Activated CD8-positive, alpha-beta T cell treated with anti-CD3 and anti-CD28 coated beads for 36 hours (primary cell): ENCODE measurements at places on chromosomes 12 and 14. TPM values are rescaled to one million over a fixed set of nuclear protein-coding genes. Genes with fewer than 3 reads are reported as not detected.

DNA sequence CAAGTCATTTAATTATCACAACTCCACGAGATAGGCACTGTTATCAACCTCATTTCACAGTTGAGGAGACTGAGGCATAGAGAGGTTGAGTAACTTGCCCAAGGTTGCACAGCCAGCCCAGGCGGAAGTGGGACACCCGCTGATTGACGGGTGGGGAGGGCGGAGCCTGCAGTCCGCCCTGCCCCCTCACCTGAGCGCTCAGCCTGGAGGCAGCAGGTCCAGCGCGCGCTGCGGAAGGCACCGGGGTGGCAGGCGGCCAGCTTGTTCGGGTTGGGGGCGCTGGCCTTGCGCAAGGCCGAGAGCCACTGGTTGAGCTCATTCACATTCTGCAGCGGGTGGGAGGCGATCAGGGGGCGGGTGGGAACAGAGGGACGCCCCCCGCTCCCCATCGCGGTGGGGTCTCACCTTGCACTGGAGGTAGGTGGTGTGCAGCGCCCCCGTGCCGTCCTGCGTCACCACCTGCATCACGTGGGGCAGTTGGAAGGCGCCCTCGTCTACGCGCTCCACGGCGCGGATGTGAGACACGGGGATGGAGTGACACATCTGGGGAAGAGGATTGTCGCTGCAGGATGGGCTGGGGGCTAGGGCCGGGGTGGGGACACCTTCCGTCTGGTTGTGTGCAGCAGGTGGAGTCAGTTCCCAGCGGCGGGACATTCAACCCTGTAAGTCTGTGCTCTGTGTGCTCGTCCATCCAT, 31.7 kb downstream of the RASAL1 start:
- no peaks in the 10 kb centered on the region for H3K36me3 ChIP-seq
- peak; percentile 81 for DNase-seq
- no peak overlapping the region for H3K27ac ChIP-seq
- H3K4me1 ChIP-seq, result peaks cover 10% of the 10 kb centered on the region
- no peaks in the 10 kb centered on the region for H3K27me3 ChIP-seq
- H3K4me3 ChIP-seq, result peak overlapping the region; percentile 57

PPP1R1A gene
- total RNA-seq, result not detected

GPD1 gene
- 0.16 TPM for total RNA-seq

CHURC1 gene
- 57.4 TPM for total RNA-seq

- peak within 1 kb of the TSS; percentile 78 for H3K27ac ChIP-seq
- peak; percentile 28 for DNase-seq
Observed at GRCh38 chr14:59465316-59466135, at the start of gene GPR135. Gene GPR135, minus strand, starts transcription at chr14:59465380. Its CDS starts 154 bp downstream, at chr14:59465226.

GRCh38 chr14:97120611-97121031, 323.4 kb downstream of the VRK1 start:
- H3K4me3 ChIP-seq, result peak overlapping the region; percentile 28
- H3K4me1 ChIP-seq, result peaks cover 30% of the 10 kb centered on the region
- no peaks in the 10 kb centered on the region for H3K27me3 ChIP-seq
- H3K36me3 ChIP-seq, result no peaks in the 10 kb centered on the region
- DNase-seq, result peak; percentile 82
- peak overlapping the region; percentile 91 for H3K27ac ChIP-seq

DNA sequence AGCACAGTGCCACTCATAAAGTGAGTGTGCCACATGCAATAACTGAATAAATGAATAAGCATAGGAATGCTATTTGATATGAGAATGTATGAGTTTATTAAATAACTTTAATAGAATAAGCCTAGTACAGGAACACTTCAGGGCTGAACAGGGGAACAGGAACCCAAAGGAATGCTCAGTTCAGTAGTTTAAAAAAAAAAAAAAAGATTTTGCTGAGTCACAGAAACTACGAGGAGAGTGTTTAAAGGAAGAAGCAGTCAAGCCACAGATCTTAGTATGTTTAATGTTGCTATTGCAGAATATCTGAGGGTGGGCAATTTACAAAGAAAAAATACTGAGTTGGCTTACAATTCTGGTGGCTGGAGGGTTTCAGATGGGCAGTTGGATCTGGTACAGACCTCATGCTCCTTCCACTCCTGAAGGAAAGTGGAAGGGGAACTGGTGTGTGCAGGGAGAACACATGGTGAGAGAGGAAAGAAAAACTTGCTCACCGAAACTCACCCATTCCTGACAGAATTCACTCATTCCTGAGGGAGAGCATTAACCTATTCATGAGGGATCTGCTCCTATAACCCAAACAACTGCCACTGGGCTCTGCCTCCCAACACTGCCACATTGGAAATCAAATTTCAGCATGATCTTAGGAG, 880.3 kb upstream of the MGAT4C start:
- no peak overlapping the region for H3K27ac ChIP-seq
- H3K36me3 ChIP-seq, result no peaks in the 10 kb centered on the region
- no peak overlapping the region for H3K4me3 ChIP-seq
- no peaks in the 10 kb centered on the region for H3K4me1 ChIP-seq

MIP gene
- total RNA-seq, result not detected

GRCh38 chr12:75526655-75527511, 15.5 kb upstream of the KRR1 start:
- no peak overlapping the region for H3K4me3 ChIP-seq
- H3K36me3 ChIP-seq, result no peaks in the 10 kb centered on the region
- no peak overlapping the region for H3K27ac ChIP-seq
- peaks cover 8% of the 10 kb centered on the region for H3K4me1 ChIP-seq
- peaks cover 28% of the 10 kb centered on the region for H3K27me3 ChIP-seq
- peak; percentile 39 for DNase-seq

TAS2R7 gene
- not detected for total RNA-seq

TSPAN8 gene
- total RNA-seq, result not detected

DNA sequence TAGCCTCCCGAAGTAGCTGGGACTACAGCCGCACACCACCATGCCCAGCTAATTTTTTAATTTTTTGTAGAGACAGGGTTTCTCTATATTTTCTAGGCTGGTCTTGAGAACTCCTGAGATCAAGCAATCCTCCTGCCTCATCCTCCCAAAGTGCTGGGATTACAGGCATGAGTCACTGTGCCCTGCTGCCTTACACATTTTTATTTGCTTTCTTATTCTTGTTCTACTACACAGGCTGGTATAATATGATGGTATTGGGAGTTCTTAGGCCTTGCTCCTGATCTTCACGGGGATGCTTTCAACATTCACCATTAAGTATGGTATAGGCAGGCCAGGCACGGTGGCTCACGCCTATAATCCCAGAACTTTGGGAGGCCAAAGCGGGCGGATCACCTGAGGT, 21.2 kb downstream of the DGLUCY start:
- H3K36me3 ChIP-seq, result peaks cover 39% of the 10 kb centered on the region
- no peak overlapping the region for H3K4me3 ChIP-seq
- no peak for DNase-seq
- no peak overlapping the region for H3K27ac ChIP-seq
- H3K4me1 ChIP-seq, result peaks cover 20% of the 10 kb centered on the region
- H3K27me3 ChIP-seq, result no peaks in the 10 kb centered on the region

DNA sequence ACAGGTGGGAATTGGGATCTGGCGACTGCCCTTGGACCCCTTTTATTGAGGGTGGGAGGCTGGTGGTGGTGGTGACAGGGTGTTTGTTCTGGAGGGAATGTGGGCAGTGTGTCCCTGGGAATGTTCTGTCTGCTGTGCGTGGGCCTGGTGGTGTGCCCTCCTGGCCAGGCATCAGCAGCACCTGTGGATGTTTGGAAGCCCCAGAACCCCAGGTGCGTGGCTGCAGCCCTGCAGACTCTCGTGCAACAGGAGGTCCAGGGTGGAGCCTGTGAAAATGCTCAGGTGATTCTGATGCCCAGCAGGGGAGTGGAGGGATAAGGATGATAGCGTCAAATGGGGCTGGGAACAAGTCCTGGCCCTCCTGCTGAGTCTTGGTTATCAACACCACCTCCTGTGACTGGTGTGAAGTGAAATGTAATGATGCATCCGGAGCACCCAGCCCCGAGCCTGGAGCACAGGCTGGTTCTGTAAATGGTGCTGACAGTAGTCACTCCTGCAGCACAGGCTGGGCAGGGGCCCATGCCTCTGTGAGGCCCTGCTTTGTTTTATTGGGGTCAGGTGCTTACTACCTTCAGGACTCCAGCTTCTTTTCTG, 176.6 kb downstream of the TSPAN9 start:
- peaks cover 5% of the 10 kb centered on the region for H3K4me1 ChIP-seq
- no peak for DNase-seq
- H3K27me3 ChIP-seq, result peaks cover 4% of the 10 kb centered on the region
- H3K4me3 ChIP-seq, result no peak overlapping the region

GRCh38 chr12:27013611-27014084, 536 bp downstream of the TM7SF3 start:
- H3K36me3 ChIP-seq, result peaks cover 14% of the 10 kb centered on the region
- H3K27ac ChIP-seq, result peak overlapping the region; percentile 84
- peak overlapping the region; percentile 91 for H3K4me3 ChIP-seq
- no peaks in the 10 kb centered on the region for H3K27me3 ChIP-seq

DNA sequence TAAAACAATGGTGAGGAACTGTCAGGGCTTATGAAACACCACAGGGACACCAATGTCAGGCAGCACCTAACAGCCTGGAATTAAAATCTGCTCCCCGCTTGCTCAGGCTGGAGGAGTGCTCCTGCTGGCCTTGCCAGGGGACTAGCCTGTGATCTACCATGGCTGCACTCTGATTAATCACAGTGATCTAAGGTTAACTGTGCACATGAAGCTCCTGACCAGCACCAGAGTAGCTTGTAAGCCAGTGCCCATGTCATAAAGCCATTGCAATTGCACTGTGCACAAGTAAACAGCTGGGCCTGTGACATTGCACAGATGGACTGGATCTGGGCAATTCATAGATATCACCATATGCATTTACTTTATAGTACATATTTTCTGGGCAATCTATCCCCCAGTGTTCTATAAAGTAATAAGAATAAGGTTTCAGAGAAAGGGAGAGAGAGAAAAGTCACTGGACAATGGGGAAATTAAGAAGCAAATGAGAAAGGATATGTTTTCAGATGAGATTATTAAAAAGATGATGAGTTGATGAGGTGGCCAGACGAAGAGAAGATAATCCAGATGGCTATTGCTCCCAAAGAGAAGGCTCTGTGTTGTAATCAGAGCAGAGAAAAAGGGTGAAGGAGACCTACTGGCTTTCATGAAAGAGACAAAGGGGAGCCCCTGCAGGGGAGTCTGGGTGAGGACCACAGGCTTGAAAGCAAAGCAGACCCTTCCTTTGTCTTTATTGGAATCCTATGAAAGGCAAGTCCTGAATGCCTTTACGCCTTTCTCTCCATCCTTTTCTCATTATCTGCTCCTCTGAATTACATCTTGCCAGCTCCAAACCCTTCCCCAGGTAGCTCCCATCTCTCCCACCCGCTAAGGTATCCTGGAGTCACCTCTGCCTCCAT, 145.8 kb downstream of the SLC38A6 start:
- H3K27me3 ChIP-seq, result peaks cover 9% of the 10 kb centered on the region
- no peak overlapping the region for H3K4me3 ChIP-seq
- H3K27ac ChIP-seq, result no peak overlapping the region
- no peaks in the 10 kb centered on the region for H3K4me1 ChIP-seq
- no peak for DNase-seq

DNA sequence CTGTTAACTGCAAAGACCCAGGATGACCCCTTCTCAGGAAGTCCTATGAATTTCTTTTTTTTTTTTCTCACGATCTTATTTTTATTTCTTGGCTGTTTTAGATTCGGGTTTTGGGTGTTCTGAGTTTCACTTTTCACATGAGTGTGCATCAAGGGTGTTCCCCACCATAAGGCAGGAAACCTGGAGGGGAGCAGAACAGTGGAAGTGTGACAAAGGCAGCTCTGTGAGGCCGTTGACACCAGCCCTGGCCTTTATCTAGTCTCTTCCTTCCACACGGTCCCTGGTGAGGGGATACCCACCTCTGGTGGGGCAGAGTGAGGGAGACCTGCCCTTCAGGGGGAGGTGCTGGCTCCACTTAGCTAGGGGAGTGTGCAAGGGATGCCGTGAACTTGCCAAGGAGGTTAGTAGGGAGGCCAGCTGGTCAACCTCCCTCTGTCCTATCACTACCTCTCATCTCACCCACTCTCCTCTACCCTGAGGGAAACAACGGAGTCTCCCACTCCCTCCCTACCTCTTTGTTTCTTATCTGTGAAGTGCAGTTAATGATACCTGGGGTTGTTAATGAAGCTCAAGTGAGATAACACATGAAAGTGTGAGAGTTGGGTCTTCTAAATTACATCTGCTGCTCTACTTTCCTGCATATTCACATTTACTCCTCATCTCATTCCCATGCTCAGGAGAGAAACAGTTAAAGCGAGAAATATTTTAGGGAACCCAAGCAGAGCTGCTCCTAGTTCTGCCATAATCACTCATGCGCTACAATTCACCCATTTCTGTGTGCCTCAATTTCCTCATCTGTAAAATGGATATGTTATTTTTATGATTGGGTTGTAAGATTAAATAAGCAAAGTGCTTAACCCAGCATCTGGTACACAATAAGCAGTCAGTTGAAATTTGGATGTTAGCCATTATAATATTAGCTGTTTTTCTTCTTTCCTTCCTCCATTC, 4.4 kb upstream of the GALNT6 start:
- peaks cover 43% of the 10 kb centered on the region for H3K4me1 ChIP-seq
- no peaks in the 10 kb centered on the region for H3K27me3 ChIP-seq
- H3K36me3 ChIP-seq, result peaks cover 2% of the 10 kb centered on the region
- peak overlapping the region; percentile 89 for H3K27ac ChIP-seq

DNA sequence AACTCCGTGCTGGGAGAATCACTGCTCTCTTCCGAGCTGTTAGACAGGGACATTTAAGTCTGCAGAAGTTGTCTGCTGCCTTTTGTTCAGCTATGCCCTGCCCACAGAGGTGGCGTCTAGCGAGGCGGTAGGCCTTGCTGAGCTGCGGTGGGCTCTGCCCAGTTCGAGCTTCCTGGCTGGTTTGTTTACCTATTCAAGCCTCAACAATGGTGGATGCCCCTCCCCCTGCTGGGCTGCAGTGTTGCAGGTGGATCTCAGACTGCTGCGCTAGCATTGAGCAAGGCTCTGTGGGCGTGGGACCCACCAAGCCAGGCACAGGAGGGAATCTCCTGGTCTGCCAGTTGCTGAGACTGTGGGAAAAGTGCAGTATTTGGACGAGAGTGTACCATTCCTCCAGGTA, 43.7 kb downstream of the GPR137C start:
- no peak for DNase-seq
- no peak overlapping the region for H3K27ac ChIP-seq
- no peaks in the 10 kb centered on the region for H3K36me3 ChIP-seq
- no peak overlapping the region for H3K4me3 ChIP-seq

SPIC gene
- total RNA-seq, result not detected

PIK3C2G gene
- total RNA-seq, result not detected

GRCh38 chr12:92068459-92068858, 77.2 kb downstream of the BTG1 start:
- H3K4me1 ChIP-seq, result peaks cover 47% of the 10 kb centered on the region
- no peak overlapping the region for H3K4me3 ChIP-seq
- DNase-seq, result no peak
- no peaks in the 10 kb centered on the region for H3K27me3 ChIP-seq
- H3K27ac ChIP-seq, result no peak overlapping the region
